ENCODE measurements at places on chromosomes 1 and 21.
A peak's percentile ranks its signal among the peaks of the same experiment; 100 is the strongest.

DNA sequence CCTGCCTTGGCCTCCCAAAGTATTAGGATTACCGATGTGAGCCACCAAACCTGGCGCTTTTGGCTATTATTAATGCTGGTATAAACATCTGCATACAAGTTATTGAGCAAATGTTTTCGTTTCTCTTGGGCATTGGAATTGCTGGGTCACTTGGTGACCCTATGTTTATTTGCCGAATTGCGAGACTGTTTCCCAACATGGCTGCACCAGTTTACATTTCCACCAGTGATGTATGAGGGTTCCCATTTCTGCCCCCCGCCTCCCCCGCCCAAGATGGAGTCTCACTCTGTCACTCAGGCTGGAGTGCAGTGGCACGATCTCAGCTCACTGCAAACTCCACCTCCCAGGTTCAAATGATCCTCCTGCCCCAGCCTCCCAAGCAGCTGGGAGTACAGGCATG, 20.9 kb downstream of the SFPQ start:
- DNase-seq = no peak

- peak; percentile 99 for DNase-seq
Observed at GRCh38 chr1:164618202-164618564, 59.2 kb downstream of the PBX1 start.

DNA sequence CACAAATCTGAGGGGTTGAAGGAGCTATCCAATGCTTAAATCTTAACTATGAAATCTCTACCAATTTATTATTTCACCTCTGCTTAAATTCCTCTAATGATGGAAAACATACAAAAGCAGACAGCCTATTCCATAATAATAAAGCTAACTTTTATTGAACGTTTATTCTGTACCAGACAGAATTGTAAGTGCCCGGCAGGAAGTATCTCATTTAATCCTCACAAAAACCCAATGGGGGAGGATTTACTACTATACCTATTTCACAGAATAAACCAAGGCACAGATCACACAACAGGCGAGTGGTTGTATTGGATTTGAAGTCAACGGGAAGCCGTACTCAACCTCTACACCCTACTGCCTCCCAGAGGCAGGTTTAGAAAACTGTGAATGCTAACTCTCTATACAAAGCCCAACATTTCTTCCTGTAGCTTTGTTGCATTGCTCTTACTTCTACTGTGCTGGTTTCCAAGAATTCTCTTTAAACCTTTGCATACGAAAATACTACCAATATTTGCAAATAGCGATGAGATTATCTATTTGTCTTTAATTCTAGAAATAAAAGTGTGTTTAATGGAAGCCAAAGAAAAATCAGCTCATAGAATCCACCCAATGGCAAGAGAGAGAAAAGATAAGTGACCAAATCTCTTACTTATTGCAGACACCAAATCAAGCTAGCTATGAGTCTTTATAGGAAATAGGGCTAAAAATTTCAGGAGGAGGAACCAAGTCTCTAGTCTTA, 33.5 kb upstream of the C1orf53 start:
- DNase-seq = no peak

DNA sequence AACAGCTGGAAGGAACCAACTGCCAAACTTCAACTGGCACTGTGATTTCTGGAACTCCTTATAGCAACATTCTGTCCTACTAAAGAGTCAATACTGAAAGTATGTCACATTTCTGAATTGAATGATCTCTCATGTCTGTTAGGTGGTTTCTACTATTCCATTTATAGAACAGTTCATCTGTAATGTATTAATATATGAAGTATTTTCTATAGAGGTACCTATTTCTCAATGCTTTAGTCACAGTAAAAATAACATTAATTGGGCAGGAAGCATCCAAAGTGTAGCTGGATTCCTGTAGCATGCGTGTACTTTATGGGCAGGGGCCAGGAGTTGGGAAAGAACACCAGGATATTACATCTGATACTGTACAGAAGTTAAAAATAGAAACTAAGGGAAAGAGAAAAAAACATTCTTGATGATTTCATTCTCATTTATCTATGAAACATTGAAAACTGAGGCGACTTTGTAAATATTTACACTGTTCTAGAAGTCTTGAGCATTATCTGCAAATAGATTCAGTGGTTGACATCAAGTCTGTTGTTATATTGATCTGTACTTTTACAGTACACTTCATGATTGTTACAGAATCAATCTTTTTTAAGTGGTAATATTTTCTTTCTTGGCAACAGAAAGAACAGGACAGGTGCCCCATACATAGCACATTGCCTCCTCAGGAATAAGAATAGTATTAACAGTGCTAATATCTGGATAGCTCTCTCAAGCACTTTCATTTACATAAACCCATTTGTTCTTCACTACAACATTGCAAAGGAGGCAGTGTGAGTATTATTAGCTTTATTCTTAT, 6.2 kb upstream of the ZNF281 start:
- DNase-seq = no peak

- DNase-seq = no peak
Observed at GRCh38 chr1:178341261-178341956, 155.4 kb downstream of the CLEC20A start.

DNA sequence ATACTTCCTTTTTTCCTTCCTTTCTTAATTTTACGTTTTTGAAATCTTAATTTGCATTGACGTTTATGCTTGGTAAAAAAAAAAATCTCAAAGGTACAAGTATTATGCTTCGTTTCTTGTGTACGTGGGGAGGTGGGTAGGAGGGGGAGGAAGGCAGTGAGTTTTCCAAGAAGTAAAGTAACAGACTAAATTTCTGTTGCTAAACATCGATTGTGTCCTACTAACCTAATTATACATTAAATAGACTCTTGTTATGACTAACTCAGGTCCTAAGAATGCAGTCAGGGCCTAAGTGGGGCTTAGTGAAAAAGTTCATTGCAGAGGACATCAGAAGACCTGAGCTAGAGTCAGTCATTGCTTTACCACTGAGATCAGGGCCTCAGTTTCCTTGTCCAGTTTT, 17.5 kb downstream of the NEK7 start:
- no peak for DNase-seq
